ENCODE measurements at places on chromosomes 6 and 20.

DNA sequence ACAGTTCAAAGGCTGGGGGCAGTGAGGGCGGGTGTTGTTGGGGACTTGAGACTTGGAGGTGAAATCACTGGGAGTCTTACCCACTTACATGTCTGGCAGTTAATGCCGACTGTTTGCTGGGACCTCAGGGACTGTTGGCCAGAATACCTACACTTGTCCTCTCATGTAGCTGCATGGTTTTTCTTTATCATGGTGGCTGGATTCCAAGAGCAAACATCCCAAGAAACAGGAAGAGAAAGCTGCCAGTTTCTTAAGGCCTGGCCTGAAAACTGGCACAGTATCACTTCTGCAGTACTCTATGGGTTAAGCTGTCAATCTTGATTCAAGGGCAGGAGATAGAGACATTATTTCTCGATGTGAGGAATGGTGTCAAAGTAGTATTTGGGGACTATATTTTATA is 19.8 kb upstream of the C6orf62 start:
- no peak for DNase-seq

DNA sequence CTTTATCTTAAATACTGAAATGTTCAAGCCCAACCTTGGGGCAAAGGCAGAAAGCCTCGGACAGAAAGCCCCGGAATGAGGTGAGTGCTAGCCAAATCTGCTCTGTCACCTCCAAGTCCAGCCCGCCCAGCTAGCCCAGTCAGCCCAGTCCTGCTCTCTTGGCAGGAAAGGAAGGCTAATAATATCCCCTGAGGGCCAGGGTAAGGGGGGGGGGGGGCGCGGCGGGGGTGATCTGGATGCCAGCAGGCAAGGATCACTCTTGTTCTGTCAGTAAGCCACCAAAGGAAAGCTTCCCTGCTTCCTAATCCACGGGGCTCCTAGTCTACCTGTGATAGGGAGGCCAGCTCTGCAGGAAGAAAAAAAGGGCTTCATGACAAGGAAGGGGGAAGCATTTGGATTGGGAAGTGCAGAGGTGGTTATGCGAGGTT is 1.1 kb downstream of the NDRG3 start:
- DNase-seq: no peak

DNA sequence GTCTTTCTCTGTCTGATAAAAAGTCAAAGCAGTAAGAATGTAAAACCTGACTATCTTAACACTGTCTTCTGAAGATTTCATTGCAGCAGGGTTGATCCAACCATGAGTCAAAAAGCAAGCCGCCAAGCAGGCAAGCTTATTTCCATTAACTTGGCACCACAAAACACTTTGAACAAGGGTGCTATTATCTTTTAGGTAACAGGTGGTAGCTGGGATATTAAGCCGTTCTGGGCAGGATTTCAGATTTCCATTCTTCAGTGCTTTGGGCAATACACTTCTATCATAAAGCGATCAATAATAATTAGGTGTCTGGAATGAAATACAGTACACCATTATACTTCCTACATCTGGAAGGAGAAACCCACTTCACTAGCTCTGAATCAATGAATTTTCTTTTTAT is 181.9 kb downstream of the TBC1D7 start:
- DNase-seq: no peak

DNA sequence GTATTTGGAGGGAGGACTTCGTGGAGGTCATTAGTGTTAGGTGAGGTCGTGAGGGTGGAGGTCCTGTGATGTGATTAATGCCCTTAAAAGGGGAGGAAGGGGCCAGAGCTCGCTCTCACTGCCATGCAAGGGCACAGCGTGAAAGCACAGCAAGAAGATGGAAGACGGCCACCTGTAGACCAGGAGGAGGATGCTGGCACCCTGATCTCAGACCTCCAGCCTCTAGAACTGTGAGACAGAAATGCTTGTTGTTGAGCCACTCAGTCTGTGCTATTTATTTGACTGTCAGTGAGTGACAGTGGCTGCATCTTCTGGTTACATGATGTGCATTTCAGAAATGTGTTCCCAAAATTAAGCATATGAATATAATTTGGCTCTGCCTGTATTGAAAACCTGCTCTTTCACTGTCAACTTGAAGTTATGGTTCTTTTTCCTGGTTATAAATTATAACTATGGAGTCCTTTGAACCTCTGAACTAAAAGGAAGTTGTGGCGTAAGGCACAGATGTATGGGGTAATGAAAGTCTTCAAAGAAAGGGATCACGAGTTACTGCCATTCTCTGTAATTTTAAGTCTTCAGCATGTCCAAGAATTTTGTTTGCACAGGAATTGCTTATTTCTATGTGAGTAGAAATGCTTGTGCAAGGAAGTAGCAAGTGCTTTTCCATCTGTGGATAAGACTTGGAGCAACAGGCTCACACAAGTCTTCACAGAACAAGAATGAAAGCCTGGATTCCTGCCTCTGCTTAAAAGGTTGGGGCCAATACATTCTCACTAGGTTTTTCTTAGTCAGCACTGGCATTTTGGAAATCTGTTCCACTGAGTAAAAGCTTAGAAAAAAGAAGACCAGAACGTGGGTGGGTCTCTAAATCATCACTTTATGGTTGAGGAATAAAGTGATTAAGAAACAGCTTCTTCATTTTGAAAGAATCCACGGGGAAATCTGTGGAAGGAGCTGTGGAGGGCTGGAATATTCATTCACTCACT is 10.3 kb downstream of the PPP1R14C start:
- DNase-seq: no peak

- no peak for DNase-seq
Observed at GRCh38 chr20:35111141-35111888, 18.7 kb upstream of the TRPC4AP start.

DNA sequence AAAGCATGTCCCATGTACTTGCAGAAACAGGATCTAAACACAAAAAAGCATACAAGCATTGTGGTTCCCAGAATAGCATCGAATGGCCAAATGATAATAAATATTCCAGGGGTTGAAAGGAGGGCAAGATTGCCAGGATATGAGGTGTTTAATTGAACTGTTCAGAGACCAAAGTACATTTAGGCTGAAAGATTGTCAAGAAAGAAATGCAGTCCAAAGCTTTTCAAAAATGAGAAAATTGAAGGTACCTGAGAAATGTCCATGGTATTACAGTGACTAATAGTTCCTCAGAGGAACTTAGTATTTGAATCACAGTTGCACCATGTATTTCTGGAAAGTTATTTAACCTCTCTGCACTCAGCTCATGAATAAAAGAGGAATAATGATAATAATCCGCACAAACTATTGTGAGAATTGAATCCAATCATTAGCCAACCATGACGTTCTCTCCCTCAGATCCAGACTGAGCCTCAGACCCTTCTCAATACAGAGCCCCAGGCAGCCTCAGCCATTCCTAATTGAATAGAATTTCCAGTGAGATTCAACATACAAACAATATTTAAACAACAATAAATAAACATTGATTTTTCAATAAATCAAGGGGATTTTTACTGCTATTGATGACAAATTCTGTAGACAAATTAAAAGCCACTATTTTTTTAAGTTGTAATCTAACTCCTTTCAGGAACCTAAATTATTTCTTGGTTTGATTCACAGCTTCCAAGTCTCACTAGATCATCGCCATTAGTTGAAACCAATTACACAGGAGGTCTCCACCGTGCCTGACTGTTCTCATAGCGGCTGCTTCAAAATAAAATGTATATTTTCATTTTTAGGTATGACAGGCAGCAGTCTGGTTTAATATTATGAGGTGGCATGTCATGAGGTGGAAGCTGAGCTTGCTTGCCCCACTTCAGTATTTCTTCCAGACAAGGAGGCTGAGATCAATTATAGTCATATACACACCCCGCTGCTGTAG is 144.3 kb upstream of the TENT5A start:
- DNase-seq: no peak

DNA sequence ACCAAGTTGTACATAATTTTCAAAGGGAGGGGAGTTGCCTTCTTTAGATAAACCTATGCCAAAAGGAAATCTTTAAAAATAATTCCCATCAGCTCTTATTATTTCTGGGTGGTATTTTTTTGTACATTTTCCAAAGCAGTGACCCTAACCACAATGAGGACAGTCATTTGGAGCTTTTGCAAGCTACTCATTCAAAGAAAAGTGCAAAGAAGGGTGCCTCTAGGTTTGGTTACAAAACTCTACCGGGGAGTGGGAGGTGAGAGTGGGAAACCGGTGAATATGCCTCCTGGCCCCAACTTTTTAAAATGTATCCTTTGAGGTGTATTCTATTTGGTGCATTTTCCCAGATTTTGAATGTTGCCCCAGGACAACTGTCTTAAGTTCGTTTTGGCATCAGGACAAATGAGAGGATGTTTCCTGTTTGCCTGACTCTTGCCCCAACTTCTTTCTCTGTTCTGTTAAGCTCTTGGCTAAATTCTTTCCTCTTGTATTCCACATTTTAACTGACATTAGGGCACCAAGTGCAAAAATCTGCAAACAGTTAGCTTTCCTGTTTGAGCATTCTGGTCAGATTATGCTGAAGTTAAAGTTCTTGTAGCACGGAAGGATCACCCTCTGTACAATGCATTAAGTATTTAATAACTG is 78.9 kb downstream of the SLX4IP start:
- DNase-seq: no peak

- no peak for DNase-seq
Observed at GRCh38 chr6:141677598-141678211, 455.0 kb upstream of the GJE1 start.

GRCh38 chr6:25899123-25899522 is 25.1 kb upstream of the SLC17A3 start:
- DNase-seq: no peak

DNA sequence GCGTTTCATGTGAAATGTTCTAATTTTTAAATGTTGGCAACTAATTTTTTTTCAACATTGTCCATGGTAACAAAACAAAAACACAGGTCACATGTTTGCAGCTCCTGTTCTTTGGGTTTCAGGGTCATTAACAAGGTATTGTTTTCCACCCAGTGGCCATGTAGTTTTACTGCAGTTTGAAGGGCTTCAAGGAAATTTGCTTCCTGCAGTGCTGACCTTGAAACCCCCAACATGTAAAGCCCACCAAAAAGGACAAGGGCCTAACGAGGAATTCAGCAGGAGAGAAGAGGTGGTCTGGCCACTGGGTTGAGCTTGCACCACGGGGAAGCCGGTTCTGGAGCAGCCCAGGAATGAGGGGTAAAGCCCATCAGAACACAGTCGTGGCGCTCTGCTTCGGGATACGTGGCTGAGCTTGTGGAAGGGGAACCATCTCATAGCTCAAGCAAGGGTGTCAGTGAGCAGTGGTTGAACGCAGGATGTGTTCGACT is 13.9 kb upstream of the KLHL31 start:
- no peak for DNase-seq

DNA sequence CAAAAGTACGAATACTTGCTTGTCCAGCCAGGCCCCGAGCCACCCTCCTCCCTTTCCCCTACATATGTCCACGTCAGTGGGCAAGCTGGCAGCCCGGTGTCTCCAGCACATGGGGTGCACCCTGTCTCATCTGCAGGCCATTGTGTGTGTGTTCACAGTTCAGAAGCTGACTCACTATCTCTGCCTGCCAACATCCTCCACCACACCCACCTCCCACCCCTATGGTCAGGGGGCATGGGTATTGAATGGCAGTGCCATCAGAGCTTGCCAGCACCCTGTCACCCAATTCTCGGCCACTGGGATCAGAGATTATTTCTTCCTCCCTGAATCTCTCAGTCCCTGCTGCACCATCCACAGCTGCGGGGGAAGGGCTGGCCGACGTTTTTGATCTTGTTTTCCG is 195.7 kb downstream of the FARS2 start:
- no peak for DNase-seq

GRCh38 chr6:30212865-30213666 is at the start of gene TRIM26:
Gene TRIM26 (minus strand): TSS chr6:30213406. CDS start chr6:30199103, 14,303 bp downstream.
- DNase-seq: peak; percentile 91

DNA sequence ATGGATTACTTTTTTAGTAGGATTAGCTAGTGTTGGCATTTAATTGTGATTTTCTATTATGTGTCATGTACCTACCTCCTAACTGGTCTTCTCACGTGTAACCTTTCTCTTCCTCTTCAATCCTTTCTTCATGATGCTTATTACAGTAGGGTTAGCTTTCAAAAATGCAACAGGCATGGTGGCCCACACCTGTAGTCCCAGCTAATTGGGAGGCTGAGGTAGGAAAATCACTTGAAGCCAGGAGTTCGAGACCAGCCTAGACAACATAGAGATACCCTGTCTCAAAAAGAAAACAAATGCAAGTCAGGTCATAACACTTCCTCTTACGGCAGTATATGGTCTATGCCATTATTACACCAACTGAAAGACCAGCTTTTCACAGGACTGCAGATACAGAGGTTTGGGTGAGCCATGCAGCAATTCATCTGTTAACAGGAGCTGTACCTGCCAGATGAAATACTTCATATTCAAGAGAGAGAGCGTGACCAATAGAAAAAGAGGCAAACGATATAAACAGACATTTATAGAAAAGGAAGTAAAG is 195.0 kb downstream of the TMEM242 start:
- DNase-seq: no peak

GRCh38 chr6:154605882-154606370 is 95.4 kb upstream of the CNKSR3 start:
- DNase-seq: no peak

Measured in stimulated activated CD8-positive, alpha-beta memory T cell treated with anti-CD3 and anti-CD28 coated beads, Interleukin-7, amount 100 ng/mL, for 1 hour (primary cell).